ENCODE measurements at places on chromosomes 4 and X.

DNA sequence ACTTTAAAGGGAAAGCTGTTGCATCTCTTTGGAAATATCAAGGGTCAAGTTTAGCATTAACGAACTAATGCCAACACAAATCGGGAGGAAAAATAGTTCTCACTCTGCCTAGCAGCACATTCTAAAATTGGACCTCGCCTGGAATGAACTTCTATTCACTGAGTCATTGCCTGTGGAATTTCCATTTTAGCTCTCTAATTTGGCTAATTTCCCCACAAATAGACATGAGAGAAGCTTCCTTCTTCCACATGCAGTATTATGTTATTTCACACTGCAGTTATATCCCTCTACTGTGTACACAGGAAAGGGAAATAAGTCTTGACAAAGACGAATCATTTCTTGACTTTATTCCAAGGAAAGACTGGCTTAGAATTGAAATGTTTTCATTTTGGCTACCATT, 9.3 kb downstream of the ZXDA start:
- peak; percentile 6 for DNase-seq

DNA sequence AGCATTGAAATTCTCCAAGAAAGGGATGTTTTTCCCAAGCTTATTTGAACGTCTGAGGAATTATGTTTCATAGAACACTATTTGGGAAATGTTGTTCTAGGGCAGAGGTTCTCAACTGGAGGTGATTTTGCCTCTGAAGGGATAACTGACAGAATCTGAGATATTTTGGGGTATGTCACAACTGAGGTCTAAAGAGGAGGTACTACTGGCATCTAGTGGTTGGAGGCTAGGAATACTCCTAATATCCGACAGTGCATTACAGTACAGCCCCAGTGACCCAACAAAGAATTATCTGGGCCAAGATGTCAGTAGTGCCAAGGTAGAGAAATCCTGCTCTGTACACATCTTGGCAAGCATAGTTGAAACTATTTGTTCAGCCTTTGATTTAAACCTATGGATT, 6.4 kb downstream of the HSPA4L start:
- peak; percentile 18 for DNase-seq

- no peak for DNase-seq
These were observed 21.1 kb upstream of the MAP7D3 start for GRCh38 chrX:136272325-136272724.

GRCh38 chrX:104419211-104419610, 146.8 kb upstream of the IL1RAPL2 start:
- DNase-seq: peak; percentile 92

GRCh38 chr4:85154591-85154990, 188.1 kb upstream of the WDFY3 start:
- DNase-seq: peak; percentile 44

DNA sequence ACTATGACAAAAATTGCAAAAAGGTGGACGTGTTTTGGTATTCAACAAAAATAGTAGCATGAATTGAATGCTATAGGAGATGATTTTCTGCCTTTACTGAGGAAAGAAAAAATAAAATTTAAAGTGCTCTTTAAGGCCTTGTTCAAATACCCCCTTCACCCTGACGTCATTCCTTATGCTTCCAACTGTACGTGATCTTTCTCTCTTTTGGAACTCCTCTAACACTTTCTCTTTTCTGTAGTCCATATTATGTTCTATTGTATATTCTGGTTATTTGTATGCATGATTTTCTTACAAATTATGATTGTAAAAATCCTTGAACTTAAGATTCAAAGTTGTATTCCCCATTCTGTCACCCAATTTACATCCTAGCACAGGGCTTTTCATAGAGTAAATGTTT, 100.5 kb downstream of the POU4F2 start:
- DNase-seq: no peak

GRCh38 chr4:7451434-7451789, 16.7 kb upstream of the PSAPL1 start:
- no peak for DNase-seq

- DNase-seq: no peak
These were observed 52.3 kb downstream of the LGI2 start for GRCh38 chr4:24978291-24979075.

GRCh38 chr4:87309625-87310024, 13.1 kb downstream of the HSD17B13 start:
- no peak for DNase-seq

DNA sequence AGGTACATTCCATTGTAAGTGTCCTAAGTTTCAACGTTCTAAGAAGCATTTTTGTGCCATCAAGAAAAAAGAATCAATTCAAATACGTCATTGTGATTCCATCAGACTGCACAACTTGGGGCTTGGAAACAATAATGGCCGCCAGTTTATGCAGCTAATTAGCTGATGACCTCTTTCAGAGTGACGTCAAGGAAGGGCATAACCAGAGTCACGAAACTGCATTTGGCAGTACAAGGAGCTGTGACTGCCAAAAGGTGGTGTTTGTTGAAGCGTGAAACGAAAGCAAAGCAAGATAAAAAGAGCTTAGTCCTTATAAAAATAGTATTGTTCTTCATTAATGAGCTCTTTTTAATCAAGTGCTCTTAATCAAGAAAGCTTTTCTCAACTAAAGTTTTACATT, 81.1 kb upstream of the SH3RF1 start:
- no peak for DNase-seq

DNA sequence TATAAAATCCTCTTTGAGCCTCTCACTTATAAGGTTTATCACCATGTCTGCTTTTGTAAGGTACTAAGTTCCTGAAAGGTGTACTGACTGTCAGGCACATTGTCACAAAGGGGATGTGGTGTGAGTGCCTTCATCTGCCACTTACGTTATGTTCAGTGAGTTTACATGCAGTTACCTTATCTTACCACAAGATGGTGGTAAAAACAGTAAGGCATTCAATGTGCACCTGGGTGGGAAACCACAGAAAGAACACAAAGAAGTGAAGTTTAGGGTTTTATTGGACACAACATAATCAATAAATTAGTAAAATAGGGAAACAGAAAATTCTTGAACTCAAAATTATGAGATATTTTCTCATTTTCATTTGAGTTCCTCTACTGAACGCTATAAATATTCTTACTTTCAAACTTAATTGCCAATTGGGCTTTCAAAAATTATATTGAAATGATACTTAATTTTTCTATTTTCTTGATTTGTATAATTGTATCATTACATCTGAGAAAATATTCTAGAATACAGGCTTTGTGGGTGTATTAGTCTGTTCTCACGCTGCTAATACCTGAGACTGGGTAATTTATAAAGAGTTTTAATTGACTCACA, 650.8 kb downstream of the PCDH7 start:
- peak; percentile 58 for DNase-seq

- DNase-seq: no peak
These were observed 13.9 kb downstream of the PPP2R2C start for GRCh38 chr4:6458528-6458927.

DNA sequence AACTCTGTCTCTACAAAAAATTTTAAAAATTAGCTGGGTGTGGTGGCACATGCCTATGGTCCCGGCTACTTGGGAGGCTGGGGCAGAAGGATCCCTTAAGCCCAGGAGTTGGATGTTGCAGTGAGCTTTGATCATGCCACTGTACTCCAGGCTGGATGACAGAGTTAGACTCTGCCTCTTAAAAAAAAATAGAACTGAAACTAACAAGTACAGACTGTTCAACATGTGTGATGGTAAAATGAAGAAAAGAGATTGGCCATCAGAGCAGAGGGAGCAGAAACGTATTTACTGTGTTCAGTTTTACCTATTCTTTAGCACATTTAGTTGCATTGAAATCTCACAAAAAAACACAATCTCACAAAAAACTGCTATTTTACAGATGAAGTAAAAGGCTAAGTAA, 77.9 kb upstream of the NAP1L5 start:
- no peak for DNase-seq

DNA sequence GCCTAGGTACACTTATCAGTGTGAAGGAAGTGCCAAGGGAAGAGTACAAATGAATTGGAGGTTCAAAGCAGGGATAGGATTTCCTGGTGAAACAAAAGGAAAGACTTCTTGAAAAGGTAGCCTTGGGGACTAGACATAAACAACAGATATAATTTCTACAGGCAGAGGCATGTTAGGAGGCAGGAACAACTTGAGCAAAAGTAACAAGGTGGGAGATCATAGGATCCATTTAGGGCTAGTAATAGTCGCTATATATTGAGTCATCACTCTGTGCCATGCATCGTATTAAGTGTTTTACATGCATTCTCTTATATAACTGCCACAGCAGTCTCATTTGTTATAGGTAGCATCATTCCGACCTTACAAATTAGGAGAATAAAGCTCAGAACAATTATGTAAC, 98.3 kb upstream of the EOLA2 start:
- DNase-seq: peak; percentile 53

DNA sequence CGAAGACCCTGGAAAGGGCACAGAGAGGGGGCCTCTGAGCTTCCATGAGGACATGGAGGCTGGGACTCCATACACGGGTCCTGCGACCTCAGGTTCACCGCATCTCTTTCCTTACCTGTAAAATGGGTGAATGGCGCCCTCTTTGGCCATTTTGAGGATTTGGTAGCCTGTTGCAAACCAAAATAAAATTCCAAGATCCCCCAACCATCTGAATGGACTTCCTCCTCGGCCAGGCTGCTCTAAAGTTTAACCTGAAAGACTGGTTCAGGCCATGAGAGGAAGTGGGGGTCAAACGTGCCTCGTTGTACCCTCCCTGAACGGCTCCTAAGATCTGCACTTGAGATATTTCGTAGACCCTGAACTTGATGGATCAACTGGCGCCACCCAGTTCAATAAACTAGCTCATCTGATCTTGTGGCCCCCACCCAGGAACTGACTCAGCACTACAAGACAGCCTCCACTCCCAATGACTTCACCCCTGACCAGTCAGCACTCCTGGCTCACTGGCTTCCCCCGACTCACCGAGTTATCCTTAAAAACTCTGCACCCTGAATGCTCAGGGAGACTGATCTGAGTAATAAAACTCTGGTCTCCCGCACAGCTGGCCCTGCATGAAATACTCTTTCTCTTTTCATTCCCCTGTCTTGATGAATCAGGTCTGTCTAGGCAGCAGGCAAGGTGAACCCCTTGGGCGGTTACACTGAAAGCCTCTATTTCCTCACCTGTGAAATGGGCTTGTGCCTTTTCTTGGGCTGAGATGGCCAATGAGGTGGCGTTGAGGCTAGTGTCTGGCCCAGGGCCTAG, 32.9 kb upstream of the GPR78 start:
- DNase-seq: peak; percentile 45

GRCh38 chrX:38109042-38109898, 102.9 kb downstream of the SYTL5 start:
- DNase-seq: no peak

DNA sequence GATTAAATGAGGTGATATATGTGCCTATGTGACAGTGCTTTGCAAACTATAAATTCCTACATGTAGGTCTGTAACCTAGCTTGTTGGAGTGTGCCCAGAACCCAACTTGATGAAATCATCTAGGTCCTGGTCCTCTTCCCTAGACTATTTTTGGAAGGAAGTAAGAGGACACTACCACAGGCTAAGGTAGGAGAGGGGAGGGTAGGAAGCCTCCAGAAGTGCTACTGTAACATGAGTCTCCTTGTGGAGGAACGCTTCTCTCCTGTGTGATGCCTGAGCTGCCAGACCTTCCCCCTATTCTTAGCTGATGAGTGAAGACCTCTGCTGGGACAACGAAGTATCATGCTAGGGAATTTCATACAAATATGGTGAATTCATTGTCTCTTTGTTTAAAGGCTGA, 41.8 kb upstream of the IL21 start:
- no peak for DNase-seq

- DNase-seq: peak; percentile 10
These were observed 1.1 kb downstream of the MOB1B start for GRCh38 chr4:70903291-70903603.

- no peak for DNase-seq
These were observed 38.9 kb upstream of the PHEX start for GRCh38 chrX:21993265-21993664.

DNA sequence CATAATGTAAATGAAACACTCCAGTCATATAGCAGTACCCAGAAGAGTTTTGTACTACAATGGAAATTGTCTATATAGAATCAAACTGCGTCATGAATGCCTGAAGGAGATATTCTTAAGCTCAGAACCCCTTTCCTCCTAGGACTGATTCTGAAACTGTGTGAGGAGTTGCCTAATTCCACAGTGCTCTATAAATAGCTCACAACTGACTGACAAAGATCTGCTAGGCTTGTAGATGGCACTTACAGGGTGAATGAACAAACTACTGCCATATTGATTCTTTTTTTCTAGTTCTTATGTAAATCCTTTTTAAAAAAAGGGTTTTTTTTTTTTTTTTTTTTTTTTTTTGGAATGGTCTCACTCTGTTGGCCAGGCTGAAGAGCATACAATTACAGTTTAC, 30.1 kb upstream of the UGT2B17 start:
- DNase-seq: no peak

- no peak for DNase-seq
These were observed 187.6 kb upstream of the CXXC4 start for GRCh38 chr4:104682311-104682710.

DNA sequence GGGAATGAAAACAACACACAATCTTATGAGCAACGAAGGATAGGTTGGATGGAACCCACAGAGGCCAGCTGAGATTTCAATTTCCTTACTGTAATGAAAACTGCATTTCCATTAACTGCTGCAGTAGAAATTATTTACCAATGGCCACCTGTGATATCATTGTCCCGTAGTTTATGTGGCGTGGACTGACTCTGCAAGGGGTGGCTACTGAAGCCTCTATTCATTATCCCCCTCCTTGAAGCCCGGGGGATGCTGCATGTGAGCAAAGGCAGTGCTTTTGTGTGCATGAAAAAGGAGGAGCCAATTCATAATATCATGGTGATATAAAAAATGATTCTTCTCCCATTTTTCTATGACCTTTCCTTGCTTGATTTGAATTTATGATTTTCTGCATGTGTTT, 207.8 kb downstream of the PTTG2 start:
- DNase-seq: no peak

- DNase-seq: no peak
These were observed 44.7 kb downstream of the MAML3 start for GRCh38 chr4:140109292-140109691.

GRCh38 chr4:73856518-73856917, 3.4 kb downstream of the PF4V1 start:
- DNase-seq: peak; percentile 27

DNA sequence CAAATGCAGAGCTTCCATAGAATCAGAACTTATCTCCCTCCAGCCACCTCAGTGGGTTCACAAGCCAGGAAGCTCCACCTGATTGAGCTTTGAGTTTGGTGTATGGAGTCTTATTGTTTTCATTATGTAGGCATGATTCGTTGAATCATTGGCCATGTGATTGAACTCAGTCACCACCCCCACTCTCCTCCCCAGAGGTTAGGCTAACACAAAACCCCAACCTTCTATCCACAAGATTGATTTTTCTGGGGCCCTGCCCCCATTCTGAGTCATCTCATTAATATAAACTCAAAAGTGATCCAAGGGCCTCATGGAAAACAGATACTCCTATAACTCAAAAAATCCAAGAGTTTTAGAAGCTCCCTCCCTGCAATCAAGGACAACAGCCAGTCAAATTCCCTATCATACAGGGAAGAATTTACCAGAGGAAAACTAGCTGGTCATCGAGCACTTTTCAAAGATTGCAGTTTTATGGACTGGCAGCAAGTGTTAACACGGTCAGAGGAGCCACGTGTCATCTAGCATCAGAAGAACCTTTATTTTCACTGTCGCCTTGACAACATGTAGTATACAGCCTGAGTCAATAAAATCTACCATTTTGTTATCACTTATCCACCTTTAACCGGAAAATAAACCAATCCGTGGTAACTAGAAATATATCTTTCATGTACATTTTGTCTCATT, 35.9 kb upstream of the GUCY1B1 start:
- no peak for DNase-seq

Data from epithelial cell of esophagus (primary cell).